Stomach (tissue), 19 donors: ENCODE measurements at places on chromosomes 1 and 21. TPM values are rescaled to one million over a fixed set of nuclear protein-coding genes. Genes with fewer than 3 reads are reported as not detected.

Gene PDXK
- polyA plus RNA-seq, result 51.5 TPM

Gene CLEC20A
- polyA plus RNA-seq, result 0.31 TPM

DNA sequence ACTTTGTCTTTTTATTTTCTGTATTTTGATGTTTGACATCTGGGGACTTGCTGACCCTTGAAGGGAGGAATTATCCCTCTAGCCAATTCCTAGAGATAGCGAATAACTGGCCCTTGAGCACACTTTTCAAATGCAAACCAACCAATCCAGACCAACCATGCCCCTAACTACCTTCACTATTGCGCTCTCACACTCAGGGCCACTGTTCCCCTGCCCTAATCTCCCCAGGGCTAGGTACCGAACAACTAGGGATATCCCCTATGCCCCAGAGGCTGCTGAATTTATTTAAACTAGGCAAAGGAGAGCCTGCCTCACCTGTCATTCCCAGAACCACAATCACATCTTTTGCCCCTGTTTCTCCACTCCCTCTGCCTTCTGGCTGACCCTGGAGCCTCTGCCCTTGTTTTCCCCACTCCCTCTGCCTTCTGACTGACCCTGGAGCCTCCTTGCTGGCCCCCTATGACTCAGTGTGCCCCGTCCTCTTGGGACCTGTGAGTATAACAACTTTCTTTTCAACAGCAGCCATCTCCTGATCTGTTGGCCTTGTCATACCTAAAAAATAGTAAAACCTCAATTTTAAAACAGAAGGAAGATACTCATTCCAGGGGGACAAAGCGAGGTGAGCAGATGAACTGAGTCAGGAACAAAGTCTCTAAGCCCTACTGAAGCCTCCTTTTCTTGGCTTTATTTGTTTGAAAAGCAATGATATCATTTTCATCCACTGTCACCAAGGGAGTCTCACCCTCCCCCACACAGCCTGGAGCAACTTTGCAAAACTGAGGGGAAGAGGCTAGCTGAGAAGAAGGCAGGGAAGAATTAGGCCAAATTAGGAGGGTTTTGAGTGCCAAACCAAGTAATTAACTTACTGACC is 115.5 kb downstream of the NMNAT2 start:
- no peaks in the 10 kb centered on the region for H3K36me3 ChIP-seq
- no peaks in the 10 kb centered on the region for H3K27me3 ChIP-seq
- peaks cover 5% of the 10 kb centered on the region for H3K4me1 ChIP-seq
- H3K27ac ChIP-seq, result peak overlapping the region; percentile 54
- no peak overlapping the region for H3K4me3 ChIP-seq

Gene PYHIN1
- polyA plus RNA-seq, result 0.25 TPM

Gene PPIAL4G
- not detected for polyA plus RNA-seq

- H3K27me3 ChIP-seq, result no peaks in the 10 kb centered on the region
- peak; percentile 77 for DNase-seq
- H3K36me3 ChIP-seq, result no peaks in the 10 kb centered on the region
- no peak overlapping the region for H3K27ac ChIP-seq
- no peak overlapping the region for H3K4me3 ChIP-seq
These were observed 388.8 kb downstream of the NTNG1 start for GRCh38 chr1:107529511-107530149.

DNA sequence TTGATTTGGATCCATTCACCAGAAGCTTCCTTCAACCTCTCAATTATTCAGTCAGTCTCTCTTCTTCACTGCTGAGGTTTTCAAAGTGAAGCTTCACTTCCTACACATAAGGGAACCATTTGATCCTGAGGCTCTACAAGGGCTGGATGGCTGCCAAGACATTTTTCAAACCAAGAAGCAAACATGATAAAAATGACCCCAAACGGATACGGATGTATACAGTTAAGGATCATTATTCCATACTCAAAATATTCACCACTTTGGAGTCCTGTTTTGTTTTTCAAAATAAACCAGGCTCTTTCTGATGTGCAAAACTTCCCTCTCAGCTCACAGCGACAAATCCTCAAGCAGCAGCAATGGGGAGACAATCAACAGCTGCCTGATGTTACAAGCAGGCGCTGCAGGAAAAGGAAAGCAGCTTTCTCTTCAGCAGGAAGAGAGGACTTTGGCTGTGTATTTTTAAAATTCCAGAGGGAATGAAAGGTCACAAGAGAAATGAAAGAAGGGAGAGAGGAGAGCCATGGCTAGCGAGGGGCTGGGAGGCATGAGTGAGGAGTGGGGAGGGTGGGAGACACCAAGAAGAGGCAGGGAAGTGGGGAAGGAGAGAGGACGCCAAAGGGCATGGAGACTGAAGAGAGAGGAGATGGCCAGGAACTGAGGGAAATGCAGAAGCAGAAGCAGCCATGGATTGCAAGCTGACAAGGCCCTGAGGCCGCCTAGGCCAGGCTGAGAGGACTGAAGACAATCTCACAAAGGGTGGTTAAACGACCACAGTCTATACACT is 145.4 kb downstream of the SLC45A1 start:
- H3K27me3 ChIP-seq, result no peaks in the 10 kb centered on the region
- H3K27ac ChIP-seq, result peak overlapping the region; percentile 79
- peak; percentile 50 for DNase-seq
- no peak overlapping the region for H3K4me3 ChIP-seq

Gene NDC1
- 4.0 TPM for polyA plus RNA-seq

GRCh38 chr1:38291906-38292521 is 245.4 kb upstream of the POU3F1 start:
- no peaks in the 10 kb centered on the region for H3K36me3 ChIP-seq
- no peaks in the 10 kb centered on the region for H3K4me1 ChIP-seq
- no peak overlapping the region for H3K4me3 ChIP-seq
- H3K27ac ChIP-seq, result no peak overlapping the region
- DNase-seq, result no peak
- H3K27me3 ChIP-seq, result no peaks in the 10 kb centered on the region

DNA sequence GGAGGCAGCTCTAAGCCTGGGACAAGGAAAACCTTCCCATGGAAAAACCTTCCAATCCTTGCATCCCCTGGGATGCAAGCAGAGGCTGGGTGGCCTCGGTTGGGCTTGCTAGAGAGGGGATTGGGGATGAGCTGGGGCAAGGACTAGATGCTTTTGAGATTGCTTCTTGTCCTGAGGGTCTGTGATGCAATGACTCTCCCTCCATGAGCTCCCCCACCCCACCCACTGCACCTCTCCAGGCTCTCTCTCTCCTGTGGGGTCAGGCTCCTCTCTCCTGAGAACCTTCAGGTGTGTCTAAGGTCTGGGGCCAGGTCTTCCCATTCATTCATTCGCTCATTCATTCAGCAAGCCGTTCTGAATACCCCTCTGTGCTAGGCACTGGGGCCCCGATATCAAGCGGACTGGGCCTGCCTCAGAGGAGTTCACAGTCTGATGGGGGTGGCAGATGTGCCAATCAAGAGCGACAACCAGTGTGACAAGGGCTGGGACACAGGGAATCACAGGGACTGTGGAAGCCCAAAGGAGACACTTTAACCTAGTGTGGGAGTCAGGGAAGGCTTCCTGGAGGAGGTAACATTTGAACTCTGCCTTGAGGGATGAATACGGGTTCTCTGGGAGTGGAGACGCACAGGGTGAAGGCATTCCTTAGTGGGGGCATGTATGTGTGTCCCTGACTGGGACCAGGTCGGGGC is 6.5 kb downstream of the LDLRAD1 start:
- H3K27ac ChIP-seq, result no peak overlapping the region
- no peak for DNase-seq
- no peaks in the 10 kb centered on the region for H3K36me3 ChIP-seq
- peaks cover 8% of the 10 kb centered on the region for H3K4me1 ChIP-seq

GRCh38 chr1:44239331-44239960 is 26.2 kb downstream of the DMAP1 start:
- no peaks in the 10 kb centered on the region for H3K27me3 ChIP-seq
- H3K27ac ChIP-seq, result peak overlapping the region; percentile 80
- no peak overlapping the region for H3K4me3 ChIP-seq
- DNase-seq, result no peak

DNA sequence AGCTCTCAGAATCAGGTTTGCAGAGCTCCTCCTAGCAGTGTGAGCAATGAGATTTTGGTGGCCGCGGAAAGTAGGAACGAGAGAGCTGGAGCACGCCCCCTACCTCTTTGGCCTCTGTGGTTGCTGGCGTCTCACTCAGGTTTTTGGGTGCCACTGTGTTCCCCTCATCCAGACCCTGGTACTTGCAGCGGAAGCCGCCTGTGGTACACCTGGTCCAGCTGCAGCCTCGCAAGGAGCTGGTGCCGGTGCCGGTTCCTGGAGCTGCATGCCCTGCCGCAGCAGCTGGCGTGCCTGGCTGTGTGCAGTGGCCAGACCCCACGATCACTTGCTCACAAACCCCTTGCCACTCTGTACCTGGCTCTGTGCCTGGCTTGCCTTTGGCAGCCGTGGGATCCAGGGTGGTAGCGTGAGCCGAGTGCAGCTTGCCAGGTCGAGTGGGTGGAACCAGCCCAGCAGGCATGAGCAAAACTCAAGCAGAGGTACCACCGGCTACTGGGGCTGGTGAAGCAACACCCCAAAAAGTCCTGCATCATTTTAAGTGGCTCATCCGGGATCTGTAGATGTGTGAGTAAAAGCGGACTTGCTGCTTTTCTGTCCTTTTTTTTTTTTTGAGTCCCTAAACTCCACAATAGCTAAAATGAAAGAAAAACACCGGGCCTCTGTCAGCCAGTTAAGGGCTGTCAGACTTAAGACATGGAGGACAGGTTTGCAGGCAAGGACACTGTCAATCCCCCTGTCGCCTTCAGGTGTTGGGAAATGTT is 844.9 kb downstream of the KCNT2 start:
- H3K27me3 ChIP-seq, result no peaks in the 10 kb centered on the region
- no peaks in the 10 kb centered on the region for H3K36me3 ChIP-seq
- no peak overlapping the region for H3K4me3 ChIP-seq
- DNase-seq, result peak; percentile 1
- H3K4me1 ChIP-seq, result no peaks in the 10 kb centered on the region
- H3K27ac ChIP-seq, result no peak overlapping the region

DNA sequence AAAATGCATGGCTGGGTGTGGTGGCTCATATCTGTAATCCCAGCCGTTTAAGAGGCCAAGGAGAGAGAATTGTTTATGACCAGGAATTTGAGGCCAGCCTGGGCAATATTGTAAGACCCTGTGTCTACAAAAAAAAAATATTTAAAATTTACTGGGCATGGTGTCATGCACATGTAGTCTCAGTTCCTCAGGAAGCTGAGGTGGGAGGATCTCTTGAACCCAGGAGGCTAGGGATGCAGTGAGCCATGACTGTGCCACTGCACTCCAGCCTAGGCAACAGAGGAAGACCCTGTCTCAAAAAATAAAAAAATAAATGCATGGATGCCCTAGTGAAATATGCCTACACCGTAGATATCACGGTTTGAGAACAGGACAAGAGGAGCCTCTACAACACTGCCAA is 1331.2 kb upstream of the B3GALT2 start:
- no peaks in the 10 kb centered on the region for H3K4me1 ChIP-seq
- H3K36me3 ChIP-seq, result no peaks in the 10 kb centered on the region
- H3K27ac ChIP-seq, result no peak overlapping the region
- H3K27me3 ChIP-seq, result no peaks in the 10 kb centered on the region
- DNase-seq, result no peak

- no peak overlapping the region for H3K4me3 ChIP-seq
- H3K27ac ChIP-seq, result no peak overlapping the region
- DNase-seq, result no peak
- H3K36me3 ChIP-seq, result no peaks in the 10 kb centered on the region
- peaks cover 1% of the 10 kb centered on the region for H3K4me1 ChIP-seq
- peaks cover 100% of the 10 kb centered on the region for H3K27me3 ChIP-seq
These were observed 7.3 kb upstream of the TBX15 start for GRCh38 chr1:118995312-118996016.

DNA sequence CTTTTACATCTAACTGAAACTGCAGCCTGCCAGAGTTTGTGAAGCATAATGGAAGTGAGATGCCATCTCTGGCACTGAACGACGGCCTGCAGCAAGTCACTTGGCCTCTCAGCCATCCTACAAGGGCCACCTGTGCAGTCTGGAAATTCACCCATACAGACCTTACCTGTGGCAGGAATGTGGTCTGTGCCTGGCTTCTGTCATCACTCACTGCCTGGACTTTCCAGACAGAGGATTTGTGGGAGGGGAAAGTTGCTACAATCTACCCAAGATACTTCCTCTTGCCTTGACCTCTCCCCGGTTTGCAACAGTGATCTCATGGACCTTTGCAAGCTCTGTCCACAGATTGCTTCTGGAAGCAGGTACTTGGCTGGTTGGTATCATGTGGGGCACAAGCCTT is 58.4 kb upstream of the ATP1B1 start:
- peaks cover 47% of the 10 kb centered on the region for H3K4me1 ChIP-seq
- no peaks in the 10 kb centered on the region for H3K27me3 ChIP-seq
- H3K27ac ChIP-seq, result peak overlapping the region; percentile 58
- H3K36me3 ChIP-seq, result no peaks in the 10 kb centered on the region
- no peak for DNase-seq
- no peak overlapping the region for H3K4me3 ChIP-seq

- no peak overlapping the region for H3K4me3 ChIP-seq
- peaks cover 17% of the 10 kb centered on the region for H3K4me1 ChIP-seq
These were observed 2.9 kb upstream of the ST6GALNAC5 start for GRCh38 chr1:76864383-76864782.

- no peak overlapping the region for H3K27ac ChIP-seq
- DNase-seq, result no peak
- H3K27me3 ChIP-seq, result no peaks in the 10 kb centered on the region
- no peaks in the 10 kb centered on the region for H3K36me3 ChIP-seq
- H3K4me3 ChIP-seq, result no peak overlapping the region
- peaks cover 23% of the 10 kb centered on the region for H3K4me1 ChIP-seq
These were observed 52.0 kb upstream of the RPL11 start for GRCh38 chr1:23639460-23640095.

DNA sequence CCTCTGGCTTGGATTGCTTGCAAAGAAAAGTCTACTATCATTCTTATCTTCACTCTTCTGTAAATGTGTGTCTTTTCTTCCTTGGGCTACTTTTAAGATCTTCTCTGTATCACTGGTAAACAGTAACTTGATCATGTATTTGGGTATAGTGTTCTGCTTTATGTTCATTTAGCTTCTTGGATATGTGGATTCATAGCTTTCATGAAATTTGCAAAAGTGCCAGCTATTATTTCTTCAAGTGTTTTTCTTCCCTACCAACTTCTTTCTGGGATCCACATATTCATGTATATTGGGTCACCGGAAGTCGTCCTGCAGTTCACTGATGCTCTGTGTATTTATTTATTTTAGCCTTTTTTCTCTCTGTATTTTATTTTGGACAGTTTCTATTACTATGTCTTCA is 11.3 kb downstream of the SYNJ1 start:
- no peaks in the 10 kb centered on the region for H3K27me3 ChIP-seq
- H3K36me3 ChIP-seq, result peaks cover 25% of the 10 kb centered on the region
- no peak overlapping the region for H3K27ac ChIP-seq
- H3K4me1 ChIP-seq, result peaks cover 4% of the 10 kb centered on the region
- DNase-seq, result no peak
- no peak overlapping the region for H3K4me3 ChIP-seq

Gene PTGER3
- polyA plus RNA-seq, result 14.5 TPM

Gene LIX1L
- polyA plus RNA-seq, result 7.4 TPM

- no peak overlapping the region for H3K4me3 ChIP-seq
- H3K4me1 ChIP-seq, result peaks cover 10% of the 10 kb centered on the region
- no peaks in the 10 kb centered on the region for H3K36me3 ChIP-seq
- no peak overlapping the region for H3K27ac ChIP-seq
These were observed 212.7 kb downstream of the TRABD2B start for GRCh38 chr1:47784497-47784822.

Gene CYP4A11
- polyA plus RNA-seq, result not detected

GRCh38 chr1:42529724-42530181 is 66.7 kb downstream of the CCDC30 start:
- H3K36me3 ChIP-seq, result no peaks in the 10 kb centered on the region
- no peaks in the 10 kb centered on the region for H3K4me1 ChIP-seq
- no peaks in the 10 kb centered on the region for H3K27me3 ChIP-seq
- H3K4me3 ChIP-seq, result no peak overlapping the region
